Left lung (tissue), 14 donors: ENCODE measurements at places on chromosomes 7 and 10. TPM values are rescaled to one million over a fixed set of nuclear protein-coding genes. Genes with fewer than 3 reads are reported as not detected.

DNA sequence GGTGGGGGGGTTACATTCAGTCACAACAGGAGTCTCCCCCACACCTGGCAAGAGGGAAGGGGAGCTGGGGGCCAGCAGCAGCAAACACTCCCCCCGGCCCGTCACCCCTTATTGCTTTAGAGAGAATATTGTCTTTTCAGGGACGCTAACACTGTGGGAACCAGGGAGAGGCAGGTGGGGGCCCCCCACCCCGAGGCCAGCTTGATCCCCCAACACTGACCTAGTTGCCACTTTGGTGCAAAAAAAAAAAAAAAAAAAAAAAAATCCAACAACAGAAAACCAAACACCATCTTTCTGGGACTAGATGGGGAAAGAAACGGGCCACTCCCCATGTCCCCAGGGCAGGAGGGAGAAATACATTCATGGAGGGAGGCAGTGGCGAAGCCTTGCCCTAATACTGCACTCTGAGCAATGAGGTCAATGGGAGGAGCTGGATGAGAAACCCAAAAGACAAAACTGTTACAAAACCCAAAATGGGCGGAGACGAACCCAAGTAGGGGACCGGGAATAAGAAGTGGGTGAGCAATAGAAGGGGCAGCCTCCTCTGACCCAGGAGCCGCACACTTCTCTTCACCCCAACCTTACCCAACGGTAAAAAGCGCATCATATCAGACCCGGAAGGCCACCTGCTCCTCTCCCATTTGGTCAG is 6.5 kb downstream of the GNB2 start:
- DNase-seq = no peak

DNA sequence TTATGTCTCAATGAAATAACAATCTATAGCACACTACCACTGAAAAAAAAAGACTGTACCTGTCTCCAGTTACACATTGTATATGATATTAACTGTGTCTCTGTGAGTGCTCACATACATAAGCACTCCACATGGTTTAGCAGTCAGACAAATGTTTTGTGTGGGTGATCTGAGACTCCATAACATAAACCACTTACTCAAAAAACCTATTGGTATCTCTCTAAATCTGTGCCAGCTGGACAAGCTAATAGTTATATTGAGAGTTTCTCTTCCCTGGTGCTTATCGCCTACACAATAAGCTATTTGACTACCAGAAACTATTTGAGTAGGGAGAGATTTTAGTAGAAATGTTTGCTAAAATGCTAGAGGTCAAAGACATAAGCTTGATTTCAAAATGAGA is 190.1 kb upstream of the AGR3 start:
- DNase-seq = no peak

DNA sequence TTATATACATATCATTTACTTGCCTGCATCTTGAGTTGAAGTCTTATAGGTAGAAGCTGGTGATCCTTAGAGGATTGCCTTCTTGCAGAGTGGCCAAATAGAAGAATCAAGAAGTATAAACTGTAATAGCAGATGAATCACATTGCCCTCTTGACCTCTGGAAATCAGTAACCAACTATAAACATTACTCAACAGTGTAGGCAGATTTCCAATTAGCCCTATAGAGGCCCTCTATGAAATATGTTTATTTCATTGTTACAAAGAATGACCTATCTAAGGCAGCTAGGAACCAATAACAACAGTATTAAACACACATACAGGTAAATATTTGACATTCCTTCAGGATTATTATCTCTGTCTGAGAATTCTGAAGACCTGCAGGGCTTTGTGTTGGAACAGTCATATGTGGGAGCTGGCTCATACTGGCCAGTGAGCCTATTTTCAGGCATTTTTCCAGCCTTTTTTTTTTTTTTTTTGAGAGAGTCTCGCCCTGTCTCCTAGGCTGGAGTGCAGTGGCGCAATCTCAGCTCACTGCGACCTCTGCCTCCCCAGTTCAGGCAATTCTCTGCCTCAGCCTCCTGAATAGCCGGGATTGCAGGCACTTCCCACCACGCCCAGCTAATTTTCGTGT is 7.2 kb upstream of the SRI start:
- no peak for DNase-seq

DNA sequence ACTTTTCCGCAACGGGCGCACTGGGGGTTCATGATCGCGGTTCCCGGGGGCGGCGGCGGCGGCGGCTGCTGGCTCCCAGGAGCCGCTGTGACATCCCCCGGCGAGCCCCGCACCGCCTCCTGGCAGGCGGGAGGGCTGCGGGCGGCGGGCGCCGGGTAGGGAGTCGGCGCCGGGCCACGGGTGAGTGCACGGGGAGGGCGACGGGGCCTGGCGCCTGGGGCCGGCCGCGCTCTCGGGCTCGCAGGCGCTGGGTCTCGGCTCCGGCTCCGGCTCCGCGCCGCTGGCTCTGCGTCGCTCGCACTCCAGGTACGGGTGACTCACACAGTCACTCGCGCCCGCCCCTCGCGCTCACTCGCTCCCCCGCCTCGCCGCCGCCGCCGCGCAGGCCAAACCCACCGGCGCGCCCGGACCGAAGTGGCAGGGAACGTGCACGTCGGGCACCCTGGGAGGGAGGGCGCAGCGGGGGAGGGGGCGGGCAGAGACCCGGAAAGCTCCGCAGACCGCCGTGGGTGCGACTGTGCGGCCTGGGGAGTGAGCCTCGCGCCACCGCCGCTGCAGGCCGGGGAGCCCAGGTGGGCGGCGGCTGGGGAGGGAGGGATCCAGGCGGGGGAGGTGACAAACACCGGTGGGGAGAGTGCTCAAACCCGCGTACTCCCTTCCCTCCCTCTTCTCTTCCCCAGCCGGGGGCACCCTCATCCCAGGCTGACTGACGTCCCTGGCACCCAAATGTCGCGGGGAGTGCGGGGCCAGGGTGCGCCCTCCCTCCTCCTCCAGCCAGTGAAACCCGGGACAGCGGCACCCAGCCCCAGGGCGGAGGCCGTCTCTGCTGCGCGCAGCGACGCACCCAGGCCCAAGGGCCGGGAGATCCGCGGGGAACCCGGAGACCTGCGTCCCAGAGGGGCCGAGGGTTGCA is 276.9 kb upstream of the NEBL start:
- DNase-seq = peak; percentile 64

GRCh38 chr7:38748056-38748610 is 117.0 kb upstream of the AMPH start:
- DNase-seq = no peak

DNA sequence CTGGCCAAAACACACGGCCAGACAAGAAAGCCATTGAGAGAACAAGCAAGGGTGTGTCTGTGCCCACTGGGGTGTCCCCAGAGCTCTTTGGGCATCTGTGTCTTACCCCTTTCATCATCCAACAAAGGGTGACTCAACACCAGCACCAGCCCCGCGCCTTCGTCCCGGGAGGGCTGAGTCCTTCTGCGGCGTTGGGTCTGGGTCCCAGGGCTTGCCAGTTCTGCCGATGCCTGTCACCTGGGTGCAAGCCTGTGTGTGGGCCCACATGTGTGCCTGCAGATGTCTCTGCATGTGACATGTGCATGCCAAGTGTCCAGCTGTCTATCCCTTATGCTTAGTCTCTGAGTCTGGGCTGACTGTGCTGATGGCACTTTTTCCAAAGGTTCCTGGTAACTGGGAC is 24.4 kb upstream of the ELN start:
- no peak for DNase-seq

ELFN1 gene
- total RNA-seq = 1.6 TPM

STAMBPL1 gene
- total RNA-seq = 11.4 TPM

RNF133 gene
- 1.6 TPM for total RNA-seq
